ENCODE measurements at places on chromosomes 1 and 21.

- DNase-seq, result no peak
Measured at GRCh38 chr1:33049371-33049770, 12.7 kb upstream of the AK2 start.

- DNase-seq, result no peak
Measured at GRCh38 chr1:226903819-226904716, 33.7 kb downstream of the PSEN2 start.

- no peak for DNase-seq
Measured at GRCh38 chr1:10257851-10258250, 47.5 kb downstream of the KIF1B start.

- DNase-seq, result no peak
Measured at GRCh38 chr21:33844104-33844889, 71.3 kb downstream of the ATP5PO start.

- DNase-seq, result no peak
Measured at GRCh38 chr1:159179906-159180305, 8.5 kb downstream of the CADM3 start.

- DNase-seq, result no peak
Measured at GRCh38 chr1:118947790-118948189, 40.4 kb downstream of the TBX15 start.

GRCh38 chr1:156964441-156964840 lies 44.0 kb downstream of the LRRC71 start:
- DNase-seq, result no peak
